ENCODE measurements at places on chromosomes 1 and 21.

DNA sequence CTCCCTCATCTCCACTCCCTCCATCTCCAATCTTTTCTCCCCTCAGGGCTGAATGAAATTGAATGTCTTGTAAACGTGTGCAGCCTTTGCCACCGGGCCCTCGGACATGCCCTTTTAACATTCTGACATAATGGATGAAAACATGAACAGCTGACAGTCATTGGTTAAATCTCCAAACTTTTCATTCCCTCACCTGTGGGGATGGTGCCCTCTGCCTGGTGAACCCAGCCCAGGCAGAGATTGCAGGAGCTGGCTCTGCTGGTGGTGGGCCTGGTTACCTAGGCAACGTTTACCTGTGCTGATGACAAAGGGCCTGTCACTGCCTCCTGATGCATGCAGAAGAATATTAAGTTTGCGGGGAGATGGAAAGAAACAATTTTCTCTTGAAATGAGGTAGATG, 21.3 kb downstream of the ST6GALNAC3 start:
- DNase-seq, result no peak

- no peak for DNase-seq
These were observed 162.2 kb downstream of the PLXNA2 start for GRCh38 chr1:208081972-208082371.

DNA sequence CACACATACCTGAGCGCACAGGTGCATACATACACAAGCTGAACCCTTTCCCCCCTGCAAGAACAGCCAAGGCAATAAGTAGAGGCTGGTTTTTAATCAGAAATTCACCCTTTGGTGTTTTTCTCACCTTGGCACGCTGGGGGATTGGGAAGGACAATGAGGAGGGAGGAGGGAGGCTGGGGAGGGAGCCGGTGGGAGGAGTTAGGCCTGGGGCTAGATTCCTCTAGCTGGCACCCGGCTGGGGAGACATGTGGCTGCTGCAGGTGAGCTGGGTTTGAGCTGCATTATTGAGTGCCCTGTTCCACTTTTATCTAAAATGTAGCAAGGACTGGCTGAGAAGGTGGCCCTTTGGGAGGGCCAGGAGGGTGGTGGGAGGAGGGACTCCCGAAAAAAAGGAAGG, 97.8 kb upstream of the CSF3R start:
- DNase-seq, result no peak

DNA sequence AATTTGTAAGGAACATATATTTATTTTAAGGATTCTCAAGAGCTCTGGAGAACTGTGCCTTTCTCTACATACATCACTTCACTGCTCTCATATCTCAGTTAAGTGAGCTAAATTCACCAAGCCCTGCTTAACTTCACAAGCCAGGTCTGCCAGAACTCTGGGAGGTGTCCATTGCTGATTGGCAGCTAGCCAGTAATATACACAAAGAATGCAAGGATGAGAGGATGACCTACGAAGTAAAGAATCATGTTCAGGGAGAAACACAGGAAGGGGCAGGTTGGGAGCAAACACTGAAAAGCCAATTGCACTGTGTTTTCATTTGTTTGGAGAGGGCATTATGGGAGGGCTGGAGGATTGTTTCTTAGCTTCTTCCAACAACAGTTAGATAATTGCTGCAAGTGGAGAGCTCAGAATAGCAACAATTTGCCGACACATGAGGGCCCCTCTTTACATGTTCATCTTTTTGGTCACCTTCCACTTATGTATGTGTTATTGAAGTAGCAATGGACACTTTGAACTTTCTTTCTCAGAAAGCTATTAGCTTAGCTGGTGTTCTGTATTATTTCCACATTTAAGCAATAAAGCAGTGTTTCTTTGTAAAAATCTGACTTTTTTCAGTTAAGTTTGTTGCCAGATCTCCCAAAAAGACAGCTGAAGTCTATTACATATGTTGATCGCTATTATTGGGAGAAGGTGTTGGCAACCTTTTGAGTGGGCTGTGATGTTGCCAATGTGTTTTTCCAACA, 254.8 kb downstream of the LTN1 start:
- DNase-seq, result no peak

DNA sequence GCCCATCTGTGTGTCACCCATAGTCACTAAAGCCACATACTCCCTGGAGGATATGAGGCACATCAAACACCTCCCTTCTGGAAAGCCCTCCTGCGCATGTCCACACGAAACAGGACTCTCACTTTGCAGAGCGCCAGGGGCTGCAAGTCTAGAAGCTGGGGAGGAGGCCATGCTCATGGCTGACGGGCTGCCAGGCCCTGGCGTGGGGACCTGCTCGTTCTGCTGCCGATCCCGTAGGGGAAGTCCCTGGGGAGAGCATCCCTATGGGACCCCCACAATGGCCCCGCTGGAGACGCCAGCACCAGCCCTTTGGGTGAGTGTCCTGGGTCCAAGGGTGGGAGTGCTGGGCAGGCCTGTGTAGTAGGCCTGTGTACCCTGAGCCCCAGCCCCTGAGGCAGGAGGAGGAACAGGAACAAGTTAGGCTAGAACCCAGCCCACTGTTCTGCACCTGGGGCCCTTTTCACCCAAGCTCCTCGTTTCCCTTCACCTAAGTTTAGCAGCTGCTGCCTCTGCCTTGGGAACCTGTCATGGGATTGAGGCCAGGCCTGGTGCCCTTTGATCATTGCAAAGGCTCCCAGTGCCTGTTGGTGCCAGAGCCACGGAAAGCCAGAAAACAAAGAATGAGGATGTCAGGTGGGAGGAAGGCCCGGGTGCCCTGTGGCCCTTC, 9.9 kb downstream of the FAM3B start:
- no peak for DNase-seq

DNA sequence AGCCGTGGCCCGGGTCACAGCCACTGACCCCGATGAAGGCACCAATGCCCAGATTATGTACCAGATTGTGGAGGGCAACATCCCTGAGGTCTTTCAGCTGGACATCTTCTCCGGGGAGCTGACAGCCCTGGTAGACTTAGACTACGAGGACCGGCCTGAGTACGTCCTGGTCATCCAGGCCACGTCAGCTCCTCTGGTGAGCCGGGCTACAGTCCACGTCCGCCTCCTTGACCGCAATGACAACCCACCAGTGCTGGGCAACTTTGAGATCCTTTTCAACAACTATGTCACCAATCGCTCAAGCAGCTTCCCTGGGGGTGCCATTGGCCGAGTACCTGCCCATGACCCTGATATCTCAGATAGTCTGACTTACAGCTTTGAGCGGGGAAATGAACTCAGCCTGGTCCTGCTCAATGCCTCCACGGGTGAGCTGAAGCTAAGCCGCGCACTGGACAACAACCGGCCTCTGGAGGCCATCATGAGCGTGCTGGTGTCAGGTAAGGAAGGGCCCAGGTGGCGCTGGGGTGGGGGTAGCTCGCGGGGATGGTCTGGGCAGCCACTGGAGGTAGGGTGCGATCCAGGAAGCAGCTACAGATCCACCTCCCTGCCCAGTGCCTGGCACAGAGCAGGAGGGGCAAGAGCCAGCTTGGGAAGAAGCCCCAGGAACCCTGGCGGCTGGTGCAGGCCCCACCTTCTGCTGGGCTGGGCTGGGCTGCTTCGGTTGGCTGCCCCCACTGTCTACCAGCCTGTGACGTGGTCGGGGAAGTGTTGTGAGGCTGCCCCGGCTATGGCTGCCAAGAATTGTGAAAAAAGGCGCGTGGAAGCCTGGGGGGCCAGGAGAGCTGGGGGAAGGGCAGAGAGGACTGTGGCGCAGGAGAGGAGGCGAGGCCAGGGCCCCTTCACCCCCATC, 3.8 kb downstream of the CELSR2 start:
- DNase-seq, result no peak

DNA sequence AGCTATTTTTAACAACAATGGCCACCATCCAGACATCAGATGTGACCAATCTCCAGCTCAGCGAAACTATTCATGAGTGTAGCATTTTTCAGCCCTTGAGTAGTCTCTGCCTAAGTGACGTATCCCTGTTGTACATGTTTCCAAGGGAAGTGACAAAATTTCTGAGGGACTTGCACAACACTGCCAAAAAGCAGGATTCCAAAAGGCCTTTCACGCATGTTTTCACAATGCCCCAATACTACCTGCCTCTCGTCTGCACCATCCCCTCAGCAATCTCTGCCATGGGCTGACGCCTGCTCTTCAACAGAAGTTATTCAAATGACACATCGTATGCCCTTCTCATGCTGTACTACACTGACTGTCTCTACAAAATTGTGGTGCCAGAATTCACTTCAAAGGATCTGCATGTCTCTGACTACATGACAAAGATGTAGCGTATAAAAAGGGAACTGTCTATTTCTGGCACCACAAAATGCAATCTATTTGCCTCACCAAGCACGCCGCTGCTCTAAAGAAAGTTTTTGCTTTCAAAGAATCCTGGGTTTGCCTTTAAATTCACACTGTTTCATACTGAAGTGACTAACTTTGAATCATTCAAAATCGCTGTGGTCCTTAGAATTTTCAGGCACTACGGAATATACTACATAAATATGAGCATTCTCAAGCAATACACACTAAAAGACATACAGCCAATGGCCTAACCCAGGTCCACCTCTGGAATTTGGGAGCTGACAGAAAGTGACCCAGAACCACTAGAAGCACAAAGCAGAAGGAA, 32.9 kb downstream of the JAK1 start:
- no peak for DNase-seq

DNA sequence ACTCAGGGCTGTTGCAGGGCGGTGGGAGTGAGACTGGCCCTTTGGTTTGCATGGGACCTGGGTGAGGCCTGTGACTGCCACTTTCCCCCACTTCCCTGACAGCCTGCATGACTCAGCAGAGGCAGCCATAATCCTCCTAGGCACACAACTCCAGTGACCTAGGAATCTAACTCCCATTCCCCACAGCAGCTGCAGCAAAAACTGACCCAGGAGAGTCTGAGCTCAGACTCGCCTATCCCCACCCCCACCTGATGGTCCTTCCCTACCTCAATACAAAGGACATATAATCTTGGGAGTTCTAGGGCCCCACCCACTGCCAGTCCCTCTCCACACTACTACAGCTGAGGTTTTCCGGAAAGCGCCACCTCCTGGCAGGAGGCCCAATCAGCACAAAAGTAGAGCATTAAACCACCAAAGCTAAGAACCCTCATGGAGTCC, 26.7 kb downstream of the NDC1 start:
- DNase-seq, result no peak

- no peak for DNase-seq
These were observed 7.4 kb downstream of the OR2T10 start for GRCh38 chr1:248590055-248590454.

- no peak for DNase-seq
These were observed 8.4 kb upstream of the PRMT2 start for GRCh38 chr21:46626975-46627501.

GRCh38 chr21:17925899-17926298, 106.7 kb upstream of the C21orf91 start:
- DNase-seq, result no peak

- no peak for DNase-seq
These were observed 189.2 kb downstream of the DYRK1A start for GRCh38 chr21:37555672-37556261.

GRCh38 chr1:19071674-19072281, 115.3 kb upstream of the IFFO2 start:
- DNase-seq, result no peak

GRCh38 chr1:202154766-202155477, 5.5 kb downstream of the PTPN7 start:
- no peak for DNase-seq

- no peak for DNase-seq
These were observed 644.5 kb downstream of the NPHP4 start for GRCh38 chr1:5347726-5348125.

All from activated T-cell treated with anti-CD3 and anti-CD28 coated beads for 24 hours (primary cell).